T-helper 1 cell (primary cell): ENCODE measurements at places on chromosomes 16 and 17.

DNA sequence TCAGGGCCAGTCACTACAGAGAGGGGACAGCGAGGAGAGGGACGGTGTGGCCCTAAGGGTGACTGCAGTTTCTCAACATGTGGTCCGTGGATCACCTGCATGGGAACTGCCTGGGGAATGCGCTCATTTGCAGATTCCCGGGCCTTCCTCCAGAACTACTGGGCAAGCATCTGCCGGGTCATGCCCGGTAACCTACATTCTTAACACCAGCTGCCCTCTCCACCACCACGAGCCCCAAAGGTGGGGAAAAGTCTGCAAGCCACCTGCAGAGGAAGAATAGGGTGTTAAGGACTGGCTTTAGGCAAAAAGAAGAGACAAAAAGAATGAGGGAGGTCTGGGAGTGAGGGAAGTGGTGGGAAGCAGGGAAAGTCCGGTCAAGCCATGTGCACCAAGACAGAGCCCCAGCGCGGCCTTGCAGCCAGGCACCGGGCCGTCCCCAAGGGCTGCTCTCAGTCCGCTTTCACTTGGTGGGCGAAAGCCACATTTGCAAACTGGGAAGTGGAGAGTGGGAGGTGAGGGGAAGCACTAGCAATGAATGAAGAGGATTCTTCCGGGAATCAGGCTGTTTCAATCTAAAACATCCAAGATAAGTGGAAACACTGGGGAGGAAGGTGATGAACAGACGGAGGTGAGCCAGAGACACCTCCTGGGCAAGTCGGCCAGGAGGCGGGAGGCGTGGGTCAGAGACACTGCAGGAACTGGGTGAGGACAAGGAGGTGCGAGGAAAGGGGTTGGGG is 70.3 kb downstream of the N4BP1 start:
- DNase-seq, result no peak

GRCh38 chr17:42518046-42518754 is 17.8 kb upstream of the NAGLU start:
- no peak for DNase-seq

DNA sequence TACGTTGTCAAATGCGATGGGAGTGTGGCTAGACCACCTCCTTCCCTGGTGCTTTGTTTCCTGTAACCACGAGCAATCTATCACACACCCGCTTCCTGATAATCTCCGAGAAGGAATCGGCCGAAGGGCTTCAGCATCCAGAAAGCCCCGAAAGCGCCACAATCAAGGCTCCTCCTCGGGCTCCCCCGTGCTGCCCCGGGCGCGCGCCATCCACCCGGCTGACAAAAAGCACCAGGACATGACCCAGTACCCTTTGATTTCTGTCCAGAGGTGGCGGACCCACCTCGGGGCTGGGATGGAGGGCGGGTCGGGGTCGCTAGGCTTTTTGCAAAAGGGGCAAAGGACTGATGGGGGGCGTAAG is 743 bp upstream of the ARMC7 start:
- DNase-seq, result no peak

GRCh38 chr17:7138800-7139381 is 24.3 kb upstream of the ASGR2 start:
- no peak for DNase-seq

- DNase-seq, result no peak
These were observed 1.3 kb downstream of the BICDL2 start for GRCh38 chr16:3035289-3035971.

DNA sequence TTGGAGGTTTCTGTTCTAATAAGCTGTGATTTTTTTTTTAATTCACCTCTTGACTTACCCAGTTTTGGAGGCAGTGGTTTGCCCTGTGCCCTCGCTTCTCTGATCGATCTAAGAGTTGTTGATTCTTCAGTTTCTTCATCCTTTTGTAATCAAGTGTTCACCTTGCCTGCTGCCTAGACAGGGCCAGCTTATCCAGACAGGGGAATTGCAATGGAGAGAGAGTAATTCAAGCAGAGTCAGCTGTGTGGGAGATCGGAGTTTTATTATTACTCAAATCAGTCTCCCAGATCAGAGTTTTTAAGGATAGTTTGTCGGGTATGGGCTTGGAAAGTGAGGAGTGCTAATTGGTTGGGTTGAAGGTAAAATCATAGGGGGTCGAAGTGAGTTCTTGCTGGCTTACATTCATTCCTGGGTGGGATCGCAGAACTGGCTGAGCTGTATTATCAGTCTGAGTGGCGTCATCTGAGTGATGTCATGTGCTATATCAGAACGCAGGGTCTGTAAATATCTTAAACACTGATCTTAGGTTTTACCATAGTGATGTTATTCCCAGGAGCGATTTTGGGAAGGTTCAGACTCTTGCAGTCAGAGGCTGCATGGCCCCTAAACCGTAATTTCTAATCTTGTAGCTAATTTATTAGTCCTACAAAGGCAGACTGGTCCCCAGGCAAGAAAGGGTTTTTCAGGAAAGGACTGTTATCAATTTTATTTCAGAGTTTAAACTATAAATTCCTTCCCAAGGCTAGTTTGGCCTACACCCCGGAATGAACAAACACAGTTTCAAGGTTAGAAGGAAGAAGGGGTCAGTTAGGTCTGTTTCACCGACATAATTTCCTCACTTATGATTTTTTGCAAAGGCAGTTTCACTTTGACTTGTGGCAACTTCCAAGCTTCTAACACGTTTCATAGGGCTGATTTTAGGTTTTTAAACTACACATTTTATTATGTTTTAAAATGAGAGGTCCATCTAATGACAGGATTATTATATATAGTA is 21.5 kb upstream of the KCNJ16 start:
- DNase-seq, result no peak

GRCh38 chr17:57461082-57461481 is 204.8 kb downstream of the MSI2 start:
- no peak for DNase-seq
